ENCODE measurements at places on chromosomes 3 and 15.

DNA sequence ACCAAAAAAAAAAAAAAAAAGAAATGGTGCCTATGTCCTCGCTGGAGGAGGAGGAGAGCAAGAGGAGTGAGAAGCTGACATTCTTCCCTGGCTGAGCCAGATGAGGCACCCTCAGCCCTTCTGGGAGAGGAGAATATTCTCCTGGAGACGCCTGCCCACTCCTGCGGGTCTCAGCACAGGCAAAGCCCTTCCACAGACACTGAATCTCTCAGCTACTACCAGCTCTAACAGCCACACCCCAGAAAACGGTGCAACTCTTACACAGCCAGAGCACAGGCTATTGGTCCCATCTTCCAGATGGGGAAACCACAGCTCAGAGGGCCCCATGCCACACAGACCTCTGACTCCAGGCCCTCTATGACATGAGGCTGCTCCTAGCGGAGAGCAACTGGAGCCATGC is 5.7 kb downstream of the RASL12 start:
- DNase-seq, result no peak

GRCh38 chr3:151058740-151059139 is 26.7 kb upstream of the MED12L start:
- no peak for DNase-seq

DNA sequence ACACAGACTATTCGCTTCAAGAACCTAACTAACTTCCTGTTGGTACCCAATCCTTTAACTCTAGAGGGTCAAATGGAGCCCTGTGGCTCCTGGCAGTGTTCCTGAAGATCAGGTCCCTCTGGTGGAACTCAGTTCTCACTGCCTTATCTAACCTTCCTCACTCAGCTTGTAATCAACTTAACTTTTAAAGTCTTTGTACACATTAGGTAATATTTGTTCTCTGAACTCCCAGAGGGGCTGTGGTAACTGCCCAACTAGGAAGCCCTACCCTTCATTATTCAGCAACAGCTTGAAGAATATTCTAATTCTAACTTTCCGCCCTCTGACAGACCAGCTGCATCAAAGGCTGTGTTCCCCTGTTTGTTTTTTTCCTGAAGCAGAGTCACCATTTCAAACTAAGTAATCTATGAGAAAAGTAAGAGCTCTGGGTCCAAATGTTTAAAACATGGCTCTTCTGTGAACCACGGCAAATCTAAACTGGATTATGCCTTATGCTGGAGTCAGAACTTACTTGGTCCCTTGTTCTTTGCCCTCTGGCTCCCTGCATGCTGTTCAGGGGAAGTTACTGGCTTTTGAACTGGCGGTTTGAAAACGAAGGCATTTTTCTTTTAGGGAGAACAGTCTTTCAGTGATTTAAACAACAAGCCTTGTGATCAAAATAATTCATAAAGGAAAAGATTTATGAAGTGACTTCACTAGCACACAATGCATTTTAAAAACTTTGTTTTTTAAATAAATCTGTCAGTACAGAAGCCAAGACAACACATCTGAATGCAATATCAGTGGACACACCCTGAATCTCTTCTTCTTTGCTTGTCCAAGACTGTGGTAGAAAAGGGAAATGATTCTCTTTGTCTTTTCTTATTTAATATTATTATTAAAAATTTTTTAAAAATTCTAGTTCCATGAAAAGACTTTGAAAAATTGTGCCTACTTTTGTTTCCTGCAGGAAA is 365.6 kb downstream of the TIGIT start:
- no peak for DNase-seq

DNA sequence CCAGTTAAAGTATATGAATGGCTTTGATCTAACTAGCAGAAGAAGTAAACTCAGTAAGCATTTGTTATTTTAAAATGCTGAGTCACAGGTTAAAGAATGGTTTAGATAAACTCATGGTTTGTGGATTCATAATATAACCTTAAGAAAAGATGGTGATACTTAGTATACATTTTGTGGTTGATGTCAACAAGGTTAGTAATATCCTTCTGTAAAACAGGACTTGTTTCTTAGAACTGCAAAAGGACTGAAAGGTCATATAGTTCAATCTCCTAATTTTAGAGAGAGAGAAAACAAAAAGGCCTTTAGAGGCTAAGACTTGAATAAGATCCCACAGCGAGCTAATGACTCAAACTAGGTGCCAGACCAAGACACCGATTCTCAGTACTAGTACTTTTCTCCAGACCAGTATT is 50.0 kb downstream of the STRIT1 start:
- no peak for DNase-seq

DNA sequence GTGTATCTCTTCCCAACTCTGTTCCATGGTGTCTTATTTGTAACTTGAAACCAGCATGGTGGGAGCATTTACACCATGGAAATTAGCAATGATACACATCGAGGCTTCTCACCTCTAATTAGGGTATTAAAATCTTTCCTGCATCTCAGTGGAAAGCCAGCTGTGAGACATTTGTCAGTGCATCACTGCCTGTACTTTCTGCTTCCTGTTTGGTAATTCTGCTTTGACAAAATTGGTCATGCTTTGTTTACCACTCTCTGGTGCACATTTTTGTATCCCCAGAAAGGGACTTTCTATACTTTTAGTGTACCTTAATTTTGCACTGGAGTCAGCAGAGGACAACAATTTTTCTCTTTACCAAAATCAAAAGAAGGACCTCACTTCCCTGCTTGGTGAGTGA is 402.1 kb downstream of the PDCD6IP start:
- no peak for DNase-seq

- peak; percentile 46 for DNase-seq
Measured at GRCh38 chr3:50617096-50617791, at the start of gene MAPKAPK3. Gene MAPKAPK3, plus strand, starts transcription at chr3:50617151. Its CDS starts 415 bp downstream, at chr3:50617566.

- DNase-seq, result no peak
Measured at GRCh38 chr15:68383161-68384074, 48.5 kb downstream of the ITGA11 start.

- DNase-seq, result no peak
Measured at GRCh38 chr3:75232216-75232615, 431.9 kb upstream of the FRG2C start.

DNA sequence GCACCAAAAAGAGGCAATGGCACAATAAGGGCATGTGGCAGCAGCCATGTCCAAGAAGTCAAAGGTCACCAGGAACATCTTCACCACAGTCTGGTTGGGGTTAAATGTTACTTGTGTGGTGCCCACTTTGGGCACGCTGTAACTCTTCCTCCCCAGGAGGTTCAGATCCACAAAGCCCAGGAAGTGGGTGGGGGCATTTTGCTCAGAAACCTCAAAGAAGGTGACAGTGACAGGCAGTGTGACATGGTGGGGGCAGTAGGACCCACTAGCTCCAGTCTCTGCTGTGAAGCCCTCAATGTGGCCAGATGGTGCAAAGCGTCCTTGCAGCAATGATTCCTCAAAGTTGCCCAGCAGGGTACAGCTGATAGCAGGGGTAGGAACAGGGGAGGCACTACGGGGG is 5.8 kb downstream of the ZNF80 start:
- peak; percentile 43 for DNase-seq

GRCh38 chr15:42101861-42102260 is 7.5 kb upstream of the PLA2G4D start:
- no peak for DNase-seq

DNA sequence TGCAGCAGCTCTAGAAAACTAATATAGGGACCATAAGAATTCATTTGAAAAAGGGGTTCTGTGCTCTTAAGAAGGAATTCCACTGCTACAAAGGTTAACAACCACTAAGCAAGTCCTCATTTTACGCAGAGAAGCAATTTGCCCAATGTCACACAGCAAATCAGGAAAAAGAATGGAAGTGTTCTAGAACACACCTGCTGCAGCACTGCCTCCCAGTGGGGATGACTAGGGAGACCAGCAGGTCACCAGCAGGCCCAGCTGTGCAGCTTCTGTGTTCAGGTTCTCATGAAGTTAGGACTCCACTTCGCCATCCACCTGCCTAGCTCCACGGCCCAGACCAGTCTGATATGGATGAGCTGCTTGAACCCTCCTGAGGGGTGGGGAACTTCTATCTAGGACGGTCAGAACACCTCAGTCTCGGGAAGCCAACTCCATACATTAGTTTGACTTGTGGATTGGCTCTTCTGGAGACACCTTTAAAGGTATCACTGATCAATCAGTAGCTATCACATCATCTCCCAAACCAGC is 18.6 kb downstream of the POMGNT2 start:
- no peak for DNase-seq

GRCh38 chr3:10108091-10108490 is at the start of gene FANCD2OS:
Gene FANCD2OS, minus strand, starts transcription at chr3:10108255. Its CDS starts 3,481 bp downstream, at chr3:10104774.
- no peak for DNase-seq

DNA sequence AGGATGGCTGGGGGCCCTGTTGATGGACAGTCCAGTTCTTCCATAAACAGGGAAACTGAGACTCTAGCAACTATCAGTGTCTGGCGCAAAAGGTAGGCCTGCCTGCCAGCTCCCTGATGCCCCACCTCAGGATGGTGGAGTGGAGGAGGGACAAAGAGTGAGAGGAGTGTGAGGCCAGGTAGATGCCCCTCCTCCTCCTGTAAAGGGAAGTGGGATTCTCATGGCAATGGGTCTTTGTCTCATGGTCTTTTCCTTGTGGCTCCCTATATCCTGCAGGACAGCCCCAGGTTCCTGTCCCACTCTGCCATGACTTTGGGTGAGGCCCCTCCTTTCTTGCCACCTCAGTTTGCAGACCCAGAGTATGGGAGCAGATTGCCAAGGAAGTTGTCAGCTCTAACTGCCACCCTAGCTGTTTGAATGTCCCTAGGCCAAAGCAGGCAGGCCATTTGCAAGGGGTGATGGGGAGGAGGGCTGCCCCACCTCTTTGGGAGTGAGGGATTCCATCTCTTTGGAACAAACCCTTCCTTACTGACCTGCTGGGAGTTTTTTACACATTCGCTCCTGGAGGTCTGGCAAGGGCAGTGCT is 2.8 kb upstream of the DNAH1 start:
- DNase-seq, result no peak

DNA sequence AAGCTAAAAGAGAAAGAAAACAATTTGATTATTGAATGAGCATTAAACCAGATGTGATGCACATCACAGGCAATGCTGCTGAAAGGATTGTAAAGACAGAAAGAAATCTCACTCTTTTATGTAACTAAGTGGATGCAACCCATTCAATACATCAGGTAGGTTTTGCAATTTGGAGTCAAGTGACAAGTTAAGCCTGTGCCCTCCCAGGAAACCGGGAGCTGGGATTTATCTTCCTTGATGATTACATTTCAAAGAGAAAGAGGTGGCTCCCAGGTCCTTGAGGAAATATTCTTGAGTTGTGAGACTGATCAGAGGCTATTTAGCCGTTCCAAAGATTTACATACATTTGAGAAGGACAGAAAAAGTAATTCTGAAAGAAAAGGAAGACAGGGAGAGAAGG is 219.0 kb upstream of the PROK2 start:
- DNase-seq, result no peak

DNA sequence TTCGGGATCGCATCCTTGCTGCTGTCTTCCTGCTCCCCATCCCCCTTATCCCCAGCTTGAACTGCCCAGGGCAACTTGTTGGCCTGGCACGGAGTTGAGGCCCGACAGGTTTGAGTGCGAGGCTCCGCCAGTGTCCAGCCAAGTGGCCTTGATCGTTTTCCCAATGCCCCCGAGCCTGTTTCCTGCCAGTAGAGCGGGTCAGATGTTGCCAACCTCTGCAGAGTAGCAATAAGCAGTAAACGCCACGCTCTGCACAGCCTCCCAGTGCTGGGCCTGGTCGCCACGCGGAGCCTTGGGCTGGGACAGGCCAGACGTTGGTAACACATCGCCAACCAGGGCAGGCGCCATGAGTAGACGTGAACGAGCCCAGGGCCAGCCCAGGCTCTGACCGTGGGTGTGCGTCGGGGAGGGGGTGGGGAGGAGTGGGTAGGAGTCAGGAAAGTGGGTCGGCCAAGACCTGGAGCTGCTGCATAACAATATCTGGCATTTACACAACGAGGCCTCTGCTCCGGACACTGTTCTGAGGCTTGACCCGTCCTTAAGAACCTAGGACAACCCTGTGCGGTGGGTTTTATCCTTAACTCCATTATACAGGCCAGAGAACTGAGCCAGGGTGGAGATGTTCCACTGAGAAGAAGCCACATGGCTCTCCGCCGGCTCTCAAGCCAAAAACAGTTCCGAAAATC is 444 bp upstream of the ABHD14A start:
- DNase-seq, result no peak

GRCh38 chr15:50055750-50056157 is 63.3 kb downstream of the ATP8B4 start:
- DNase-seq, result no peak

GRCh38 chr3:66403323-66403990 is 97.4 kb downstream of the LRIG1 start:
- DNase-seq, result no peak

GRCh38 chr3:128155616-128156360 is 2.5 kb downstream of the EEFSEC start:
- DNase-seq, result no peak

- no peak for DNase-seq
Measured at GRCh38 chr15:63191895-63192618, 2.7 kb downstream of the RAB8B start.

GRCh38 chr3:134850761-134851160 is 55.7 kb downstream of the EPHB1 start:
- no peak for DNase-seq

DNA sequence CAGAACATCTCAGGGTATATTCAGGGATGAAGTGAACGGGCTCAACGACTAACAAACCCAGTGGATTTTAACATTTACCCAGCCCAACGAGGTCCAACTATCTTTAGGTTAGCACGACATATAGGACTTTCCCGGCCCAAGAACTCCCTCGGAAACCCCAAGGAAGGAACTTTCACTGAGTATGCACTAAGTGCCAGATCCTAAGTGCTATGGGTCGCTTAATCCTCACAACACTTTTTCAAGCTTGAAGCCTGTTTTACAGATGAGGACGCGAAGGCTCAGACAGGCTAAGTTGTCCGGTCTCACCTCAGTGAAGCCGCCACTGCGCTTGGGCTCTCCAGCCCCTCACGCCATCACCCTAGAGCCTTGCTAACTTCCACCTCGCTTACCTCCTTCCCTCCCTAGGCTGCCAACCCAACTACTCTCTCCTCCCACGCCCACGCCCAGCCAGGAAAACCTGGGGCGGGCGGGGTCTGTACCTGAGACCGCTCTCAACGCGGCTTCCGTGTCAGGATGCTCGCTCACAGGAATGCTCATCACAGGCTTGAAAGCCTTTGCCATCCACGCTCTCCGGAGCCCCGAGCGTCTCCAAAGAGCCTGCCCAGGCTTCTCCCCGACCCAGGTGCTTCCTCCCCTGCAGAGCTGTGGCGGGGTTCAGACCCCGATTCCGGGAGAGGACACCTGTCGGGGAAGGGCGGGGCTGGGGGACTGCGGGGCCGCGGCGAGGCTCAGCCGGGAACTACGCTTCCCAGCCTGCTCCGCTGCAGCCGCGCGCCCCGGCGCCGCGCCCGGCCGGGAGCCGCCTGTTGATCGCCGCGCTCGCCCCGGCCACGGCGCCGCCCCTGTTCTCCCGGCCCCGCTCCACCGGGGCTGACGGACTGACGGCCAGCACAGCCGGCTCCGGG is at the start of gene TMOD2:
TMOD2 (plus strand) TSS at position 806 of the 905 bp plus-strand sequence. CDS start 14,845 bp downstream, outside the sequence.
- peak; percentile 47 for DNase-seq
